ENCODE measurements at places on chromosomes 5 and 9.

- DNase-seq = no peak
Observed at GRCh38 chr5:95229646-95230045, 55.2 kb downstream of the MCTP1 start.

- DNase-seq = no peak
Observed at GRCh38 chr9:2603621-2604020, 18.0 kb upstream of the VLDLR start.

DNA sequence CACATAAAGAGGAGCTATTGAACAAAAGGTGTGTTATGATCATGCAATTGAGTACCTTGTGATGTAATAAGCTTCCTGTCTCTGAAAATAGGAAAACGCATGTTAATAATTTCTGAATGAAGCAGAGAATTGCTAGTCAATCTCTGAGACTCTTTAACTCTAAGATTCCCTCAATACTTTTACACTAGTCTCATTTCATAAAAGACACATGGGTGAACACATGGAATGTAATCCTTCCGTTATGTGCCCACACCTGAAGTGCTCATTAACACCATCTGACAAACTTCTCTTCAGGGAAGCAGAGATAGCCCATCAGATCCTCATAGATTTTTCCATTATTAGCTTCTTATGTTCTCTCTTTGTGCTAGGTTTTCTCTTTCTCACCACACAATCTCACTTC, 182.4 kb downstream of the TLR4 start:
- DNase-seq = no peak

GRCh38 chr5:128290152-128290858, 206.7 kb downstream of the SLC12A2 start:
- no peak for DNase-seq

DNA sequence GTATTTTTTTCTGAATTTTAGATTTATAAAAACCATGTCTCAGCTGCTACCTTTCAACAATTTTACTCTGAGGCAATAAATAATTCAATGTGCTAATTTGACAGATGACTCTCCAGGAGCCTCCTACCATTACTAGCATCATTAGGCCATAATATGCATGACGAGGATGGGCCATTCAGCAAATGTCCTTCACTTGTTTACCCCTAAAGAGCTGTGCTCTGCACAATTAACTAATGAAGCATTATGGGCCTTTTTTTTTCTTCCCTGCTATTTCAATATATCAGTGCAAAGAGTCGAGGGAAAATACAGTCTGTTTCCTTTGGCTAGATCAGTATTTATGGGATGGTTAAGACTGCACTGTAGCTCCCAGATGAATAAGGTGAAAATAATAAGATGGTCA, 627.2 kb downstream of the ISL1 start:
- DNase-seq = no peak

DNA sequence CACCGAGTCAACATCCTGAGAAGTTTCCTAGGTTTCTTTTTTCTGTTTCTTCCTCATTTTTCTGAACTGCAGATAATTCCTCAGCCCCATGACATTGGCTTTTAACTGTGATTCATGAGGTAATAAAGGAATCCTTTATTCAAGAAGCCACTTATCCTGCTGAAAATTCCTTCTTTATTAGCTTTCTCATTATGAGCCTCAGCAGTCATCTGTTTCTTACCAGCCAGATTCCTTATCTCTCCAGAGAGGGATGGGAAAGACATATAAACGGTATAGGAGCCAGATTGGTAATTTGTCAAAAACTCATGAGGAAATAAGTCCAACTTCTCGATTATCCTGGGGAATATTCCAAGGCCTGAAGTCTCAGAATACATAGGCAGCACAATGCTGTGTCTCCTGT, 465.4 kb downstream of the ICE1 start:
- DNase-seq = no peak

DNA sequence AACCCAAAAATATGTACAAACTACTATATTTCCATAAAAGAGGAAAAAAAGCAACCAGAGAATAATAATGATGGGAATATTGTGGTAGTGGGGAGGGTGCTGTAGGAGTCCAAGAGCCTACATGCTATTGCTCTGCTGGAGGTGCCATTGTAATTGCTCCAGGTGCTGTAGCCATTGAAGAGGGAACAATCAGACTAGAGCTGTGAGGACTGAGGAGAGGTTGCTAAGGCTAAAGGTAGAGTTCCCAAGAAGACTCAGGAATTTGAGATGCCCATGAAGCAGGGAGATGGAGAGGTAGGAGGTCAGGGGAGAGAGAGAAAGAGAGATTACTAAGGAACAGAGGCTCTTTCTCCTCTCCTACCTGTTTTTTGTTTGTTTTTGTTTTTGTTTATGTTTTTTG, 394.0 kb downstream of the DMRTA1 start:
- DNase-seq = no peak

- no peak for DNase-seq
Observed at GRCh38 chr5:118605761-118606160, 382.6 kb downstream of the DTWD2 start.

GRCh38 chr9:91276513-91276912, 85.2 kb downstream of the AUH start:
- no peak for DNase-seq

GRCh38 chr5:113181853-113182490, 205.4 kb downstream of the DCP2 start:
- DNase-seq = no peak

DNA sequence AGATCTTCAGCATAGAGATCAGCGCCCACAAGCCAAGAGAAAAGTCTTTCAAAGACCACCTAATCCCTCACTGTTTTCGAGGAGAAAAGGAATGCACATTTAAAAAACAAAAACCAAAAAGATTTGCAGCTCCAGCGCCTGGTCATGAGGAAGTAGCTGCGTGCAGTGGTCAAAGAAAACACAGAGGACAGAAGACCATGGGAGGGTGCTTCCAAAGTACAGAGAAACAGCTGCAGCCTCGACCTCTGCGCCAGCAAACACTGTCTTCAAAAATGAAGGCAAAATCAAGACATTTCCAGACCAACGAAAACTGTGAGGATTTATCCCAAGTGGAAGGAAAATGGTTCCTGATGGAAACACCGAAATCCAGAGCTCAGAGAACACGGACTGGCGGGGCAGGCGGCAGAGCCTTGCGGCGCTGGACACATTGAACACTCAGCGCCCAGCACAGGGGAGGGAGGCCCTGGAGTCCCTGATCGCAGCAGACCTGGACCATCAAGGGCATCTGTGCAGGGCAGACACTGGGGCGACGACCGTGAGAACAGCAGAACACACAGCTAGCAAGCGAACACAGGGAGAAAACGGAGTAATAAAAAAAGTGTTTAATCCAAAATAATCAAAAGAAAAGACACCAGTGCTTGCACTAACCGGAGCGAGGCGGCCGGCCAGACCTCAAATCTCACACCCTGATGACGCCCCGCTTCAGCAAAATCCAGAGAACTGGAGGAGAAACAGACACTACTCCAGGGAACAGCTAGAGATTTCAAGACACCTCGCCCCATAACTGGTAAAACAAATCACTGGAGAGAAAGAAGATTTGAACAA, 12.6 kb upstream of the SLC12A7 start:
- no peak for DNase-seq

DNA sequence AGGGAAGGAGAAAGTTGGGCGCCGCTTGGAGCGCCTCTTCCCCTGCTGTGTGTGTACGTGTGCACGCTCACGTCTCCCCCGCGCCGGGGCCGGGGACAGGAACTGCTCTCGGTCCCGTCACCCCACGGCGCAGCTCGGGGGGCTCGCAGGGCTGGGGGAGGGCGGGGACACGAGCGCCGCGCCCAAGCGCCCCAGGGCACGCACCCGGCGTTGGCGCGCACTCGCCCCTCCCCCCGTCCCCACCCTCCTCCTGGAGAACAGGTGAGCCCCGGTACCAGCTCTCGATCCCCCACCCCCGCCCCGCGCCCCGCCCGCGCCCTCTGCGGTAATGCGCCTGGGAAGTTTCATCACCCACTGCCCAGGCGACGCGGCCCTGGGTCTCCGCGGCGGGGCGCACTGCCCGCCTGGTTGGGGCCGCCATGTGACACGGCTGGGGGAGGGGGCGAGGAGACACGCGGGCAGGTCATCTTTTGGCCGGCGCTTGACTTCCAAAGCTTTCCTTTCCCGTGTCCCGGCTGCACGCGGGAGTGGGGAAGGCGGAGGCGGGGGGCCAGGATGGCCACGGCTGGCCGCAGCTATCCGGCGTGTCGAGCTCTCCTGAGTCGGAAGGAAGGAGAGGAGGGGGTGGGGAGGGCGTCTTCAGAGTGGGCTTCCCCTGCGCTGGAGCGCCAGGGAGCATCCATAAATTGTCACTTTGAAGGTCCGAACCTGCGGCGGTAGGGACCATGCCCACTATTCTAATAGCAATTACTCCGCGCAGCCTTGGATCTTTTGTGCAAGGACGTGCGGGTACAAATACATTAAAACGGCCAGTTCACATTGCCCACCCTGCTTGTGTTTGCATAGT, 1.5 kb upstream of the STC2 start:
- DNase-seq = peak; percentile 82

DNA sequence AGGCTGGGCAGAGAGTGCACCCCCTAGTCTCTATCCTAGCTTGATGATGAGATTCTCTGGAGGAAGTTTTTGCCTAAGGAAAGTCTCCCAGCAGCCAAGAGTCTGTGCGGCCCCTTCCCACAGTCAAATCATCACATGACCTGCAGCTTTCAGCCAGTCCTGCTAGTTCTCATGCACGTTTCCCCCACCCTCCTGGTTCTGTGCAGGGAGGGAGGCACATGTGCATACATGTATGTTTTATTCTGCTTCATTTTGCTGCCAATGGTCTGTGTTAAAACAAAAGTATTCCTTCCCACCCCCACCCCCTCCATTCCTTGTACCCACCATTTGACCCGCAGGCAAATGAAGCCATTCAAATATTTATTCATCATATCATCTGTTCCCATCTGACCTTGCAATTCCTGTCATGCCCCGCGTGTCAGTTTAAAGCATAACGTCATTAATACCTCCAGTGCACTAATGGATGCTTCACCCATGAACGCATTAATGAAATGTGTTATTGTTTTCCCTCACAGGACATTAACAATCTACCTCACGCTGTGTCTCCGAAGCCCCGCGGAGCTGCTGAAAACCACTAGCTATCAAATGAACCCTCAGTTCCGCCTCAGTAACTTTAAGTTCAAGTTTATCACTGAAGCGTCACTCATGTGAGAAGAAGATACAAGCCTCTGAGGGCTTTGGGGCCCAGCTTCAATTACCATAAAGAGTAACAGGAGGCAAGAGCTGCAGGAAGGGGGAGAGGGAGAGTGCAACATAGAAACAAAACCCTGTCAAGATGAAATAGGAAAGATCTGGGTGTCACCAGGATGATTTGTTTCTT, 139.6 kb downstream of the RASEF start:
- no peak for DNase-seq

DNA sequence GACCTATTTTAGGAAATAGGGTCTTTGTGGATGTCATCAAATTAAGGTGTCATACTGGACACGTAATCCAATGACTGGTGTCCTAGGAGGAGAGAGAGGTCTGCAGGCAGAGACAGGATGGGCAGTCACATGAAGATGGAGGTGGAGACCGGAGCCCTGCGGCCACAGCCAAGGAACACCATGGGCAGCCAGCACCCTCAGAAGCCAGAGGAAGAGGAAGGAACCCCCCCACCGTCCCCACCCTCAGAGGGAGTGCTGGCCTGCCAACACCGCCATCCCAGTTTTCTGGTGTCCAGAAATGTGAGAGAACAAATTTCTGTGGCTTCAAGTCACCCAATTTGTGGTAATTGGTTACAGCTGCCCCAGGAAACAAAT, 88.3 kb downstream of the NSUN2 start:
- no peak for DNase-seq
